ENCODE measurements at places on chromosomes 5 and 9.

GRCh38 chr9:131490514-131490913 lies 12.2 kb upstream of the POMT1 start:
- DNase-seq: no peak

DNA sequence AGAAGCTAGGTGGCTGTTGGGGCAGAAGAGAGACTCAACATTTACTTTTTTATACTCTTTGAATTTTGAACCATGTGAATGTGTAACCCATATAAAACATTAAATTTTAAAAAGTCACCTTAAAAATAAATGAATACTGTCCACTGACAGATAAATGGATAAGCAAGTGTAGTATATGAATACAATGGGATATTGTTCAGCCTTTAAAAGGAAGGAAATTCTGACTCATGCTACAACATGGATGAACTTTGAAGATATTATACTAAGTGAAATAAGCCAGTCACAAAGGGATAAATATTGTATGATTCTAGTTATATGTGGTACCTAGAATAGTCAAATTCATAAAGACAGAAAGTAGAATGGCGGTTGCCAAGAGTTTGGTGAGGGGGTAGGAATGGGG lies 113.9 kb downstream of the TMEM174 start:
- DNase-seq: no peak

- DNase-seq: no peak
These were observed 212.3 kb downstream of the TRIM36 start for GRCh38 chr5:114957384-114957783.

DNA sequence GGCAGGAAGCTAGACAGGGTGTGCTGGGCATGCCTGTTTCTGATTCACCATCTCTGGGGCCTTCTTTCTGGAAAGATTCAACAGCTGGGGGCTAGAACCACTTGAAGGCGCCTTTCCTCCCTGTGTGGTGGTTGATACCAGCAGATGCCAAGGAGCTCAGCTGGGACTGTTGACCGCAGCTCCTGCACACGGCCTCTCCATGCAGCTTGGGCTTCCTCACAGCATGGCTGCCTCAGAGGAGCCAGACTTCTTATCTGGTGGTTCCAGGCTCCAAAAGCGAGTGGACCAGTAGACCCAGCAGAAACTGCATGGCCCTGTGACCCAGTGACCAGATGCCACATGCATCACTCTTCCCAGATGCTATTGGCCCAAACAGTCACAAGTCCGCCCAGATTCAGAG lies 74.7 kb upstream of the COL5A1 start:
- no peak for DNase-seq

GRCh38 chr5:66238435-66238834 lies 94.3 kb downstream of the SREK1 start:
- no peak for DNase-seq

DNA sequence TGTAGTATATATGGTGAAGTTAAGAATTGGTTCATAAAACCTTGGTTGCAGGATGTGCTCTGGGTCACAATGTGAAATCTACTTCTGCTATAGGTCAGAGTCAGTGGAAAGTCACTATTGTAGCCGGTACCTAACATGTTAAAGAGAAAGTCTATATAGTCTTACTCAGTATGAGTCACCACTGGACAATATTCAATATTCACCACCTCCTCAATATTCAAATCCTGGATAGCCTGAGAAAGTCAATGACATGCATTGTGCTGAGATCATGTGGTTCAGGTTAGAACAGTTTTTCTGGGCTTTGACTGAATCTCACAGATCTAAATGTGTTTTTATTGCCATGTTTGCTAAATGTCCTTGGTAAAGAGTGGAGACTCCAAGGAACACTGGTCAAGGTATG lies 108.8 kb downstream of the HMHB1 start:
- DNase-seq: no peak

DNA sequence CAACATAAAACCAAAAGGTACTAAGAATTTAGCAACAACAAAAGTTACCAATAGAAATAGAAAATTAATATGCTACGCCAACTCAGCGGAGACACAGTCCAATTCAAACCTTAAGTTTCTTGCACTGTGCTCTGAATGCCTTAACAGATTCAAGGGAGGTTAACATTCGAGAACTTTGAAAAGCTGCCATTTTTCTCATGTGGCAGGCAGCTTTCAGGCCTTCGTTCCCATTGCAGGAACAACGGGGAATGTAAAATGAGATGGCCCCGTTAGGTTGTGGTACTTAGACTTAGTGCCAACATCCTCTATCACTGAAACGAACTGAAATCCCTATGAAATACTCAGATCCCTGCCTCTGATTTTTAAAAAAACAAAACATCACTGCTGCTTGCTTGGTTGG lies 22.4 kb downstream of the FNBP1 start:
- DNase-seq: no peak

DNA sequence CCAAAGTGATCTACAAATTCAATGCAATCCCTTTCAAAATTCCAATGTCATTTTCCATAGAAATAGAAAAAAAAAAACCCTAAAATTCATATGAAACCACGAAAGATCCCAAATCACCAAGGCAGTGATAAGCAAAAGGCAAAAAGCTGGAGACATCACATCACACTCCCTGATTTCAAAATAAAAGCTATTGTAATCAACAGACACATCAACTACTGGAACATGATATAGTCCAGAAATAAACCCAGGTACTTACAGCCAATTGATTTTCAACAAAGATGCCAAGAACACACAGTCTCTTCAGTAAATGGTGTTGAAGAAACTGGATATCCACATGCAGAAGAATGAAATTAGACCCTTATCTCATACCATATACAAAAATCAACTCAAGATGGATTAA lies 224.0 kb downstream of the WDR70 start:
- DNase-seq: no peak

DNA sequence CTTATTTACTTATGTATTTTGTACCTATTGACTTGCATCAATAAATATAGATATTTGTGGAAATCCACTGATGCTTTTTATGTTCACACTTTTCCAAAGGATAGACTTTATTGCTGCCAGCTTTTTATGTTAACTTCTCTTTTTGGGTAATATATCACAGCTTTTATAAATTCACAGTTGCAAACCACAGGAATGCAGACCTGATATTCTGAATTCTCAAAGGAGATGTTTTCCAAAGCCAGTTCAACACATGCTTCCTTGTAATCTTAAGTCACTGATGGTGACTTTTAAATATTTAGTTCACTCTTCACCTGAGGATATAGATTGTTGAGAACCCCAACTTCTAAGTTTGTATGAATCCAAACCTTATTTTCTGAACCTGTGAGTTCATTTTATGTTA lies 223.4 kb upstream of the PRR16 start:
- no peak for DNase-seq

Data from stimulated activated CD8-positive, alpha-beta memory T cell treated with anti-CD3 and anti-CD28 coated beads, Interleukin-4, amount 100 ng/mL, for 4 hours (primary cell).